Stimulated activated CD8-positive, alpha-beta memory T cell treated with anti-CD3 and anti-CD28 coated beads, Interleukin-2, amount 100 ng/mL, for 1 hour (primary cell): ENCODE measurements at places on chromosomes 2 and 18.

DNA sequence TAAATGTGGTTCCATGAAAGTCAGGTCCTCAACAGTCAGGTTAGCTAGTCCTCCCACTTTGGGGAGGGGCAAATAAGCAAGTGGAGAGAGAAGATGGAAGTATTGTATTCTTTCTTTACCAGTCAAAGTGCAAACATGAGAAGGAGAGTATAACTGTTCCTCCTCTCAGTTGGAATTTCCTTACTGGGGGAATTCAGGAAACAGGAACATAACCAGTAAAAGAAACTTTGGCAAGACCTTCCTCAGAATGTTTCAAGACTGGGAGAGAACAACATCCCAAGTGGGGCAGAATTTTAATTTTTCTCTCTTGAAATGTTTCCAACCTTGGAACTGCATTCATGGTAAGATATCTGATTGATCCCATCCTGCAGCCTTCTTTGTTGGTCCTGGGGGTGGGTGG, 552.4 kb upstream of the TNP1 start:
- no peak for DNase-seq

DNA sequence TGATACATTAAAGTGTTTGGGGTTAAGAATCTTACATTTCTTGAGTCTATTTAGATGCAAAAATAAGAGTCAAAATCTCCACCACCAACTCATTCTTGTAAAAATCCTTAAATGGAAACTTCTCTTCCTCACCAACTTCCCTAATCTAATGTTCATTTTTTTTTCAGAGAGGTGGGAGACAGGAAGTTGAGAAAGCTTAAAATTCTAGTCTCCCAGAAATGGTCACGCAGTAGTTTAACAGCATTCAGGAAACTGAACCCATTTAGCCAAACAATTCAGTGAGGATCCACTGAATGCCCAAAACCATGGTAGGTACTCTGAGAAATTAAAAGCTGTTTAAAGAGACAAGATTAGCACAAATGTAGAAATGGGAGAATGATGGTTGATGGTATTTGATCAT, 69.0 kb downstream of the TXNL1 start:
- DNase-seq = no peak

DNA sequence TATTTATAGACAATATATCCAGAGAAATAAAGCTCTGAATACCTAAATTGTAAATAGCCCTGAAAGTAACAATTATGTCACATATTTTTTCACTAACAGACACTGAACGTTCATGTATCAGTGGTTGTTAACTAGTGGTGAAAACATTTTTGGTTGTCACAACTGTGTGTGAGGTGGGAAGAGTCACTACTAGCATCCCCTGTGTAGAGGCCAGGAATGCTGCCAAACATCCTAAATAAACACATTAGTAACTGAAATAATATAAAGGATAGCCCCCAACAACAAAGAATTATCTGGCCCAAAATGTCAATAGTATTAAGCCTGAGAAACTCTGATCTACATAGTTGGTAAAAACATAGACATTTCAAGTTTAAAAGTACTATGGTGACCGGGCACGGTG, 64.5 kb downstream of the ROCK1 start:
- DNase-seq = no peak

- DNase-seq = no peak
Observed at GRCh38 chr2:32949260-32949659, 2.5 kb downstream of the LTBP1 start.

DNA sequence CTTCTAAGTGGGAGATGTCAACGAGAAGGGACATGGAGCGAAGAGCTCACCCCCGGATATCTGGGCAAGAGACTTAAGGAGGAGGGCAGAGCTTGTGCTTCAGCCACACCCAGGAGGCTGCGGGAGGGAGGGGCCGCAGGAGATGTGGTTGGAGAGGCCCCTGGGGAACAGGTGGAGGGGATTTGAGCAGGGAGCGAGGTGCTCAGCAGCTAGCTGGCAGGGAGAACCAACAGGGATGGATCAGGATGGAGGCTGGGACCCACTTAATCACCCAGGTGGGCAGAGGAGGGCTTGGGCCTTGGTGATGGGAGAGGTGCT, 78.3 kb downstream of the MBP start:
- no peak for DNase-seq

DNA sequence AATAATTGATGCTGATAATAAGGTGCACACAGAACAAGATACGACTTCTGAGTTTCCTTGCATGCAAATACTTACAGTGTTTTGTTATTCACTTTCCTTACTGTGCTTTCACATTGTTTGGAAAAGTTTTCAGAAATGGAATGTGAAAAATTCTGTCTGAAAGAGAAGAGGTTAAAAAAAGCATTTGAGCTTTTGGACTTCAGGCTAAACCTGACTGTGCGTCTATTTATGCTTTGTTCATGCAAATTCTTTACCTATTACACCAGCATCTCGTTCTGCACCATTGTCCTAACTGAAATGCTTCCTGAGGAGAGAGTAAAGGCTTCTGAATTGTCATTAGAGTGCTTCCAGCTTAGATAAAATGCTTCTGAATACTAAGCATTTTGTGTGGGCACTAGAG, 61.4 kb downstream of the LHCGR start:
- no peak for DNase-seq

GRCh38 chr2:153222231-153223165, 256.1 kb downstream of the RPRM start:
- no peak for DNase-seq

DNA sequence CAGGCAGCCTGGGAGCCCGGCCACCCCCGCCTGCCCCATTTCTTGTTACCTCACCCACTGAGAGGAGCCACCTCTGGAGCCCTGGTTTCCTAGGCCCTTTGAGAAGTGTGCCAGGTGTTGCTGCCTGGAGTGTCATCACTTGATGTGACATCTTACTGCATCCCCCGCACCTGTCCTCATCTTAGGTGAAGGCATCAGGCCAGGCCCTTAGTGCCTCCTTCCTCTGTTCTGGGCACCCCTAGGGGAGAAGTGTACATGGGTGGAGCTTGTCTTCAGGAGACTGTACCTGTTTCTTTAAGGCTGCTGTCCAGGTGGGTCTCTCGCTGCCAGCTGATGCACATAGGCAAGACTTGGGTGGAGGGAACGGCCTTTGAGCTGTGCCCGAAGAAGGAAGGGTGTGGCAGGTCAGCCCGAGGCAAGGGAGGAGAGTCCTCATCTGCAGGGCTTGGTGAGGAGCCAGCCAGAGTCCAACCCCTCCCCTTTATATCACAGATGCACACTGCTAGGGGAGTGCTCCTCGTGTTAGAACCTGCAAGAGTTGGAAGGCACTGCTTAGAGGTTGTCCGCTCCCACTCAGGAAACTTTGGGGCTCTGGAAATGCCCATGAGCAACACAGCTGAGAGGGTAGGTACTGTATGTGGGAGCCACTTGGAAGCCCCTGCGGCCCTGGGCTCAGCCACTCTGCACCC, 45.9 kb downstream of the NCK2 start:
- no peak for DNase-seq

GRCh38 chr18:80188643-80189530, 58.4 kb downstream of the PARD6G start:
- no peak for DNase-seq
